B cell (primary cell): ENCODE measurements at places on chromosomes 4 and X.

DNA sequence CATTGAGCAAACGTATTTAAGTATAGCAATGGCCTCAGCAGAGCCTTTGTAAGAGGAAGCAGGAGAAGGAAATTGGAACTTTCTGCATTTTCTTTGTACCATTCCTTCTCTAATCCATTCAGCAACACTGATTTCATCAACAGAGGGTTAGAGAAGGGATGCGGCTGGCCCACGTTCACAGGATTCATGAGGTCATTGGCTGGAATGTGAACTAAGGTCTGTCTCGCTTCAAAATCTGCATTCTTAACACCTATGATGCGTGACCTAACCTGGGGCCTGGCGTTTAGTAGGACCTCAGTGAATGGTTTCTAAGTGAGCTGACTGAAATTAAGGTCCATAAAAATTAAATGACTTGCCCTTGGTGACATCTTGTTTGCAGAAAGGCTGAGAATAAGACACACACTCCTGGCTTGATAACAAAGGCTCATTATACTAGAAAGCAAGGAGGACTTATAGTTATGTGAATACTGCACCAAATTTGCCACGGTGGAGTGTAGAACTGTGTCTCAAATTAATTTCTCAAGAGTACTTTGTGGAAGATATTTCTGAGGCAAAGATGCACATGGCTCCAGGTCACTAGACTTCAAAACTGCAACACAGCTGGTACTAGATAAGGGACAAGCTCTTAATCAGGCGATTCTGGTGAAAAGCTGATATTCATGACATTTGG lies 25.4 kb downstream of the FGFBP1 start:
- no peaks in the 10 kb centered on the region for H3K36me3 ChIP-seq
- H3K4me3 ChIP-seq: no peak overlapping the region
- DNase-seq: no peak
- H3K27ac ChIP-seq: no peak overlapping the region
- no peaks in the 10 kb centered on the region for H3K4me1 ChIP-seq
- no peaks in the 10 kb centered on the region for H3K27me3 ChIP-seq

GRCh38 chr4:76708971-76709771 lies 188.8 kb downstream of the SOWAHB start:
- no peaks in the 10 kb centered on the region for H3K36me3 ChIP-seq
- no peak for DNase-seq
- H3K4me1 ChIP-seq: no peaks in the 10 kb centered on the region
- H3K27me3 ChIP-seq: no peaks in the 10 kb centered on the region

- H3K4me3 ChIP-seq: no peak overlapping the region
- H3K27ac ChIP-seq: no peak overlapping the region
- H3K27me3 ChIP-seq: no peaks in the 10 kb centered on the region
- H3K36me3 ChIP-seq: no peaks in the 10 kb centered on the region
Measured at GRCh38 chr4:100872811-100873210, 355.0 kb upstream of the EMCN start.

- H3K4me1 ChIP-seq: no peaks in the 10 kb centered on the region
- DNase-seq: no peak
- no peaks in the 10 kb centered on the region for H3K36me3 ChIP-seq
Measured at GRCh38 chrX:150602296-150602695, 33.9 kb downstream of the MTM1 start.

- no peaks in the 10 kb centered on the region for H3K36me3 ChIP-seq
- no peak overlapping the region for H3K4me3 ChIP-seq
- H3K4me1 ChIP-seq: no peaks in the 10 kb centered on the region
- H3K27ac ChIP-seq: no peak overlapping the region
Measured at GRCh38 chr4:21366312-21366711, 582.3 kb downstream of the KCNIP4 start.

- no peak overlapping the region for H3K27ac ChIP-seq
- no peaks in the 10 kb centered on the region for H3K27me3 ChIP-seq
Measured at GRCh38 chr4:54707406-54707805, 49.6 kb downstream of the KIT start.

DNA sequence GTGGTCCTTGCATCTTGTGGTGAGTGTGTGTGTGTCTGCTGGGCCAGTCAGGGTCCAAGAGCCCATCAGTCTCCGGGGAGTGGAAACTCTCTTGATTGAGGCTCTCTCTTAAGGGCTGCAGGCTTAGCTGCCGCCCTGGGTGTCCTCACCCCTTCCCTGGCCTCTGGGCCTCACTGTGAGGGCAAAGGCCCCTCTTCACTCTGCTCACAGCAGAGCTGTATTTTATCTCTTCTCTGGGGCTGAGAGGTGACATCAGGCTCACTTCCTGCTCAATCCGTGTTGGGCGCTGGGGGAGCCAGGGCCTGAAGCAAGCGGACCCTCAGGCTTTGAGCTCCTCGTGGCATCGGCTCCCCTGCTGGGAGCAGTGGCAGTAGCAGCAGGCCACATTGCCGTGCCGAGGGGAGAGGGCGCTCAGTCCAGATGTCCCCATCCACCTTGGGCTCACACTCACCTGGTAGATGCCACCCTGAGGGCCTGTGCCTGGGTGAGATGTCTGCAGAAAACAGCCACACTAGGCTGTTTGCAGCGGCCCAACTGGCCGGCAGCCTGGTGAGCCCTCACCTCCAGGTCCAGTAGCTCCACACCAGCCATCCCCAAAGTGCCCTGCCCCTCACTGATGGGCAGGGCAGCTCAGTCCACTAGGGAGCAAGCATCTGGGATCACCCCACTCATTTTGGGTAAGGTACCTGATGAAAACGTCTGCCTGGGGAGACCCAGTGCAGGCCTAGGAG lies 24.7 kb upstream of the PRPS1 start:
- no peaks in the 10 kb centered on the region for H3K36me3 ChIP-seq
- no peak overlapping the region for H3K27ac ChIP-seq
- no peaks in the 10 kb centered on the region for H3K4me1 ChIP-seq
- H3K4me3 ChIP-seq: no peak overlapping the region
